ENCODE measurements at places on chromosomes 3 and 15. TPM values are rescaled to one million over a fixed set of nuclear protein-coding genes. Genes with fewer than 3 reads are reported as not detected.

DNA sequence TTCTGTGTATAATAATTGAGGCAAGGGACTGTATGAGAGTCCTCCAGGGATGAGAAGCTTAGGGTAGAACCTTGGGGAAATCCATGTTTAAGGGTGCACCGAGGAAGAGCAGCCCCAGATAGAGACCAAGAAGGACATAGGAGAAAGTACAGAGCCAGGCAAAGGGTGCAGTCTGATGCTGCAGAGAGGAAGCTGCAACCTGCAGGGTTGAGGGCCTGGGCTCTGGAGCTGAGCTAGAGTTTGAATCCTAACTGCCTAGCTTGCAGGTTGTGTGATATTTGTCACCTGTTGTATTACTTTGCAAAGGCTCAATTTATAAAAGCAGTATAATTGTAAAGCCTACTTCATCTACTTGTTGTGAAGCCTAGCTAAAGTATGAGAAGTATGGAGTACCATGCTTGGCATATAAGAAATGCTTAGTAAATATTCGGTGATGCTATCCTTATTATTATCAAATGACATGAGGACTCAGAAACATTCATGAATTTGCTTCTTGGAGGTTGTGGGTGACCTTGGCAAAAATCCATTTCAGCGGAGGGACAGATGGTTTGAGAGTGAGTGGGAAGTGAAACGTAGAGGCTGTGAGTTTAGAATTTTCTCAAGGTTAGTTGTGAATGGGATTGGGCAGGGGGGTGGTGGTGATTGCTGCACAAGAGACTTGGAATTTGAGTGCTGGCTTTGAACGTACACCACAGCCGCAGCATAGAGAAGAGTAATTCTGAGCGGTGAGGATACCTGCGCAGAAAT, 43.8 kb downstream of the PLCL2 start:
- H3K4me3 ChIP-seq: no peak overlapping the region
- H3K27ac ChIP-seq: no peak overlapping the region
- H3K4me1 ChIP-seq: peaks cover 3% of the 10 kb centered on the region
- no peaks in the 10 kb centered on the region for H3K36me3 ChIP-seq
- no peak for DNase-seq
- H3K27me3 ChIP-seq: no peaks in the 10 kb centered on the region

DNA sequence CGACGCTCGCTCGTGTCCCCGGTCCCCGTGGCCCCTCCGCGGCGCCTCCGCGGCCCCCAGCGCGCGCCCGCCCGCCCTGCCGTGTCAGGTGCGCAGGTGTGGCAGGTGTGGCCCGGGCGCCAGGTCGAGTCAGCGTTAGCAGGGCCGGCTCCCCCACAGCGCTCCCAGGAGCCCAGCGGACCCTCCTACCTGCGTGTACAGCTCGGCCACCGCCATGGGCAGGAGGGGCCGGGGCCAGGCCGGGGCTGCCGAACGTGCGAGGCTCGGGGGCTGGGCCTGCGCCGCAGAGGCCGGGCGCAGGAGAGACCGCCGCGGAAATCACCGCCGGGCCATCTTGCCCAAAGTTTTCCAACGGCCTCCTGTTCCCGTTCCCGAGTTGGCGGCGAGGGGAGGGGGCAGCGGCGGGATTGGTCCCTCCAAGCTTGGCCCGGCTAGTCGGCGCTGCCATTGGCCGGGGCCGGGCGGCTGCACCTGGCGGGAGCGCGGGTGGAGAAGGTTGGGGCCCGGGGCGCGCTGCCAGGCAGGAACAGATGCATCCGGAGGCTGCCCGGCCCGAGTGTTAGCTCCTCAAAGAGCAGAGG, at the start of gene MYO5C:
MYO5C (minus strand) TSS at position 384 of the 581 bp plus-strand sequence; CDS start at position 216, 168 bp downstream.
- peak within 1 kb of the TSS; percentile 89 for H3K27ac ChIP-seq
- H3K36me3 ChIP-seq: no peaks in the 10 kb centered on the region
- H3K4me1 ChIP-seq: peaks cover 15% of the 10 kb centered on the region
- H3K27me3 ChIP-seq: no peaks in the 10 kb centered on the region
- DNase-seq: peak; percentile 95
- H3K4me3 ChIP-seq: peak within 1 kb of the TSS; percentile 58

GRCh38 chr3:35894735-35895134, 255.4 kb downstream of the ARPP21 start:
- H3K27me3 ChIP-seq: no peaks in the 10 kb centered on the region
- no peaks in the 10 kb centered on the region for H3K4me1 ChIP-seq
- DNase-seq: no peak
- no peak overlapping the region for H3K4me3 ChIP-seq
- no peaks in the 10 kb centered on the region for H3K36me3 ChIP-seq

DNA sequence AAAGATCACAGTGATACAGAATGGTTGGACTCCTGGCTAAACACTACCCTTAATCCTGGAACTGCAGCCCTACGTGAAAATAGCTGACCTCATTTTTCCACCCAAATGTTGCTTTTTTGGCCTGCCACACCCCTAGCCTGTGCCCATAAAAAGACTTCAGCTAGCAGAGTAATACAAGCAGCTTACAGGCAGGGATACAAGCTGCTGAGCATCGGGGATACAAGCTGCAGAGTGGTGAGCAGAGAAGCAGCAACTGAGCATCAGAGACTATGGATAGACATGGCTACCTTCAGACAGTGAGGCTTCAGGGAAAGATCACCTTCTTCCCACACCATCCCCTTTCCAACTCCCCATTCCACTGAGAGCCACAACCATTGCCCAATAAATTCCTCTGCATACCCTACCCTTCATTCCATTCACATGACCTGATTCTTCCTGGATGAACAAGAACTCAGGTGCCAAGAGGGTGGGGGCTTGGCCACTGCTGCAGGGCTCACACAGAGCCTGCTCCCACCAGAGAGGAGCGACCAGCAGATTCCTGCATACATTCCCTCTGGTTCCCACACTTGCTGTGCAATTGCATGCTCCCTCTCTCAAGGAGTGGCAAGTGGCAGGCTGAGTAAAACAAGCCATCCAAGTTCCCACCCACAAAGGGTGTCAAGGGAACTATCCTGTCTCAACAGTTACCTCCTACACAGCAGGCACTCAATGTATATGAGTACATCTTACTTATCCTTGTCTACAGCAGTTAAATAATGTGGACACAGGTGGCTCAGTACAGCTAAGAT, 217.5 kb downstream of the ALCAM start:
- H3K4me1 ChIP-seq: no peaks in the 10 kb centered on the region
- H3K4me3 ChIP-seq: no peak overlapping the region
- no peak overlapping the region for H3K27ac ChIP-seq
- no peaks in the 10 kb centered on the region for H3K36me3 ChIP-seq

- no peak for DNase-seq
- peaks cover 48% of the 10 kb centered on the region for H3K4me1 ChIP-seq
- H3K4me3 ChIP-seq: no peak overlapping the region
- no peaks in the 10 kb centered on the region for H3K27me3 ChIP-seq
Observed at GRCh38 chr3:51568036-51568435, 29.5 kb downstream of the RAD54L2 start.

- H3K36me3 ChIP-seq: no peaks in the 10 kb centered on the region
- H3K4me3 ChIP-seq: no peak overlapping the region
- H3K27me3 ChIP-seq: no peaks in the 10 kb centered on the region
- DNase-seq: no peak
- H3K27ac ChIP-seq: no peak overlapping the region
- no peaks in the 10 kb centered on the region for H3K4me1 ChIP-seq
Observed at GRCh38 chr3:82078246-82078645, 316.8 kb upstream of the GBE1 start.

DNA sequence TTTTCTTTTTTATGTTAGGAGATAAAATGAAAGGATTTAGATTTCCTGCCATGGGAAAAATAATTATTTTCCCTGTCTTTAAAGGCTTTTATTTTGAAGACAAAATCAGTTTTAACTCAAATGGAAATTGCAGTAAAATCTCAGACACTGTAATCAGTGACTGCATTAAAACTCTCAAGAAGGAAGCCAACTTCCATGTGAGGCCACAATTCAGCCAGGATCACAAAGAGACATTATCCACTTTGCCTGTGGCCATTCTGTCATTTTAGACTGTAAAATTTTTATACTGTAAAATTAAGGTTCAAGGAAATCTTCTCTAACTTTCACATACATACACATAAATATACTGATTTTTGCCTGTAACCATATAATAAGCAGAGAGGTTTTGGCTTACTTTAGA, 304.0 kb downstream of the TIGIT start:
- no peak for DNase-seq
- H3K36me3 ChIP-seq: no peaks in the 10 kb centered on the region
- H3K4me3 ChIP-seq: no peak overlapping the region
- no peak overlapping the region for H3K27ac ChIP-seq
- H3K27me3 ChIP-seq: no peaks in the 10 kb centered on the region

GRCh38 chr15:34709866-34710265, 44.9 kb downstream of the GJD2 start:
- H3K27me3 ChIP-seq: peaks cover 16% of the 10 kb centered on the region
- DNase-seq: no peak
- H3K4me1 ChIP-seq: no peaks in the 10 kb centered on the region
- H3K27ac ChIP-seq: no peak overlapping the region
- no peak overlapping the region for H3K4me3 ChIP-seq

GRCh38 chr3:295166-295565, 98.6 kb downstream of the CHL1 start:
- no peaks in the 10 kb centered on the region for H3K36me3 ChIP-seq
- no peaks in the 10 kb centered on the region for H3K27me3 ChIP-seq
- no peak overlapping the region for H3K27ac ChIP-seq
- no peak for DNase-seq
- H3K4me3 ChIP-seq: no peak overlapping the region

GRCh38 chr3:37210230-37210629, 35.8 kb upstream of the LRRFIP2 start:
- H3K27me3 ChIP-seq: no peaks in the 10 kb centered on the region
- H3K4me1 ChIP-seq: no peaks in the 10 kb centered on the region
- DNase-seq: no peak
- H3K36me3 ChIP-seq: peaks cover 7% of the 10 kb centered on the region
- H3K27ac ChIP-seq: no peak overlapping the region

GRCh38 chr3:128317101-128317697, 149.5 kb downstream of the DNAJB8 start:
- H3K36me3 ChIP-seq: no peaks in the 10 kb centered on the region
- no peaks in the 10 kb centered on the region for H3K27me3 ChIP-seq
- DNase-seq: no peak
- H3K4me1 ChIP-seq: no peaks in the 10 kb centered on the region
- H3K27ac ChIP-seq: no peak overlapping the region
- H3K4me3 ChIP-seq: no peak overlapping the region

DNA sequence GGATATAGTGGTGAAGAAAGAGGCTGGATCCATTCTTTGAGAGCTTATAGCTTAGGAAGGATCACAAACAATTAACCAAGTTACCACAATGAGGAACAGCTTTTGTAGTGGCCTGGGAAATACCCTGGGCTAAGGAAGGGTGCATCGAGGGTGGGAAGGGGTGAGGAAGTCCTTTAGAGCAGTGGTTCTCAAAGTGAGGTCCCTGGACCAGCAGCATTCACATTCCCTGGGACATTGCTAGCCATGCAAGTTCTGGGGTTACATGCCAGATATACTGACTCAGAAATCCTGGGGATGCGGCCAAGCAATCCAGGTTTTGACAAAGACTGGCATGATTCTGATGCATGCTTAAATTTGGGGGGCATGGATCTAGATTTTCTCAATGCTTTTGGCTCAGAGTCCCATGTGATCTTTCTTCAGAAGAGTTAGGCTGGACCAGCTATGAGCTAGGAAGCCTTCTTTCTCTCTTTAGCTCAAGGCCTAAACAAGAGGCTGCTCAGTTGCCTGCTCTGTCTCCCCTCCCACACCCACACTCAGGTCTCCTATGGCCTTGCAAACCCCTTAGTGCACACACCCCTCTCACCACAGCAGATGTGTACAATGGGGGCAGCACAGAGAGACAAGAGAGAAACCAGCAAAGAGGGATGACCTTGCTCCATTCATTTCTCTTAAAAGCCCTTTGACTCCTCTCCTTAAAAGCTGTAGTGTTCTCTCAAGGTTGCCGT, 1.8 kb upstream of the CCR1 start:
- no peaks in the 10 kb centered on the region for H3K36me3 ChIP-seq
- no peaks in the 10 kb centered on the region for H3K27me3 ChIP-seq
- H3K27ac ChIP-seq: no peak overlapping the region

DNA sequence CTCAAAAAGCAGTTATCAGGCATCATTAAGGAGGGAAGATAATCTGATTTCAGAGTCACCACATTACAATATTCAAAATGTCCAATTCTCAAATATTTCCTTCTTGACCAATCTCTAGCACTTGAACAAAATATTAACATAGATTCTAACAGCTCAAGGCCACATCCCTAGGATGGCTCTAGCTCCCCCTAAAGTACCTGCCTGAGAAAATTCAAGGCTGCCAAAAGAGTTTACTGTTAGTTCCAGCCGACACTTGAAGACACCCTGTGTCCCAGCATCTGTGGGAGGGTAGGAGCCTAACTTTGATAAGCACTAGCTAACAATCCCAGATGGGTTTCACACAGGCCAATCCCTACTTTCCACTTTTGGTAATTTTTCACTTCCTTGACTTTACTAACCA, 10.4 kb downstream of the NSMCE3 start:
- no peaks in the 10 kb centered on the region for H3K27me3 ChIP-seq
- H3K36me3 ChIP-seq: no peaks in the 10 kb centered on the region
- no peak overlapping the region for H3K4me3 ChIP-seq
- no peaks in the 10 kb centered on the region for H3K4me1 ChIP-seq
- DNase-seq: no peak

- no peaks in the 10 kb centered on the region for H3K27me3 ChIP-seq
- no peaks in the 10 kb centered on the region for H3K36me3 ChIP-seq
- no peak overlapping the region for H3K4me3 ChIP-seq
Observed at GRCh38 chr3:101095693-101096430, 102.6 kb upstream of the ABI3BP start.

DNA sequence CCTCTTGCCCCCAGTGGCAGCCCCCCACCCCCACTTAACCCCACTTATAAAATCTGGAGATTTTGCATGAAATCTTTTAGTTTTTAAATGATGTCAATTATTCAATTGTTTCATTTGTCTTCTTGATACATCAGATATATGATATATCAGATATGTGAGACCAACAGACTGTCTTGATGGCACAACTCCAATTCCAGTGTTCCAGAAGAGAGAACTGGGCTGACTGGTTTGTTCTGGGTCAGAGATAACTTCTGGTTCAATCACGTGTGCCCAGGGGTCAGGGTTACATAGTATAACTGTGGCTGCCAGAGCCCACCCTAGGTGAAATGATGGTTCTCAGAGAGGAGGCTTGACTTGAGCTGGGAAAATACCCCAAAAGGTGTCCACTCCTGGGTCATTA, 32.4 kb upstream of the ATG7 start:
- no peaks in the 10 kb centered on the region for H3K4me1 ChIP-seq
- H3K4me3 ChIP-seq: no peak overlapping the region
- no peaks in the 10 kb centered on the region for H3K36me3 ChIP-seq
- H3K27ac ChIP-seq: no peak overlapping the region

Gene FOXP1
- 109 TPM for total RNA-seq

Gene FGF12
- 0.87 TPM for total RNA-seq

Gene TUSC7
- not detected for total RNA-seq

Measured in stomach (tissue), 19 donors.